Ureter (tissue), 1 donor: ENCODE measurements at places on chromosomes 12 and 14. TPM values are rescaled to one million over a fixed set of nuclear protein-coding genes. Genes with fewer than 3 reads are reported as not detected.

GRCh38 chr14:69525896-69526295, 41.4 kb downstream of the PLEKHD1 start:
- DNase-seq, result no peak

- DNase-seq, result no peak
Observed at GRCh38 chr14:52402812-52403526, 88.9 kb downstream of the PTGER2 start.

DNA sequence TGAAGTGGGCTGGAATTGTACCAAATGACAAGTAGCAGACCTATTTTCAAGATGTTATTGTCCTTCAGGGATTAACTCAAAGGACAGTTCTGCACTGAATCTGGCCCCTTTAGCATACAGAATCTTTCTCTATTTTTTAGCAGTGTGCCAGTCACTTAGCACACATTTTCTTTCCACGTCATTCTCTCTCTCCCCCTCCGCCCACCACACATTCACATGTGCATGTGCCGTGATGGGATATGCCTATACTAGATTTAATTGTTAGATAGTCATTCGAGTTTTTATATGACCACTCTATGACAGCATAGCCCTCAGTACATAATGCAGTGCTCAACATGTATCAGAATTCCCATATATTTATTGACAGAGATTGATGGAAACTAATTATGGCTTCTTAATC, 129.1 kb downstream of the KCNC2 start:
- DNase-seq, result no peak

- no peak for DNase-seq
Observed at GRCh38 chr14:99169776-99170356, 102.1 kb downstream of the BCL11B start.

DNA sequence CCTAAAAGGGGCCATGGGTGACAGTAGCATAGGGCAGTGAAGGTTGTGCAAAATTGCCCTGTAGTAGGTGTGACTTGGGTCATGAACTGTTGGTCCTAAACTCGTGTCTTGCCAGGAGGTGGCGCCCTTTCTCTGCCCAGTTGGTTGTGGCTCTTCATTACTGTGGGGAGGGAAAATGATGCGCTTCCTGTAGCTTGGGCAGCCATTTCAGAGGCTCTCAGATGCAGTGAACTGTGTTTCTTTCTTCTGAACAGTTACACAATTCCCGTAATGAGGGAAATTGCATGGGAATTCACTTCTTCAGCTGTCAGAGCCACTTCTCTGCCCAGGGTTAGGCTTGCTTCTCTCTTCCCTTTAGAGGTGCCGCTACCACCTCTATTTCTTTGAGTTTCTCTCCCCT, 148.1 kb upstream of the NRXN3 start:
- no peak for DNase-seq

DNA sequence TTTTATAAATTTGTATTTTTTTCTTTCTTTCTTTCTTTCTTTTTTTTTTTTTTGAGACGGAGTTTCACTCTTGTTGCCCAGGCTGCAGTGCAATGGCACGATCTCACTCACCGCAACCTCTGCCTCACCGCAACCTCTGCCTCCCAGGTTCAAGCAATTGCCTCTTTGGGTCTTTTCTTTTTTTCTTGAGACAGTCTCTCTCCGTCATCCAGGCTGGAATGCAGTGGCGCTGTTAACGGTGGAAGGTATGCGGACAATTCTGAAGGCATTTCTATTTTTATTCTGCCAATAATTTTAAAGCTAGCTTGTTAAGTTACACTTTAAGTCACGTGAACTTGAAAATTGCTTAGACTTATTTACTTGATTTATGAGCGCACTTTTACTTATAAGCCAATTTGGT, 8.8 kb upstream of the PHC1 start:
- no peak for DNase-seq

GRCh38 chr12:131041216-131041967, 87.7 kb downstream of the ADGRD1 start:
- DNase-seq, result no peak

- no peak for DNase-seq
Observed at GRCh38 chr14:69281450-69282169, 21.7 kb downstream of the GALNT16 start.

Gene NFE2
- total RNA-seq, result 0.57 TPM

Gene KRT3
- not detected for total RNA-seq

Gene PTGER2
- 3.4 TPM for total RNA-seq
